Right ventricle myocardium superior (tissue), 1 donor: ENCODE measurements at places on chromosomes 7 and 10.
A peak's percentile ranks its signal among the peaks of the same experiment; 100 is the strongest.

- no peak for DNase-seq
Observed at GRCh38 chr10:110415809-110416208, 81.9 kb upstream of the DUSP5 start.

- DNase-seq = no peak
Observed at GRCh38 chr10:77613476-77614130, 24.0 kb downstream of the KCNMA1 start.

DNA sequence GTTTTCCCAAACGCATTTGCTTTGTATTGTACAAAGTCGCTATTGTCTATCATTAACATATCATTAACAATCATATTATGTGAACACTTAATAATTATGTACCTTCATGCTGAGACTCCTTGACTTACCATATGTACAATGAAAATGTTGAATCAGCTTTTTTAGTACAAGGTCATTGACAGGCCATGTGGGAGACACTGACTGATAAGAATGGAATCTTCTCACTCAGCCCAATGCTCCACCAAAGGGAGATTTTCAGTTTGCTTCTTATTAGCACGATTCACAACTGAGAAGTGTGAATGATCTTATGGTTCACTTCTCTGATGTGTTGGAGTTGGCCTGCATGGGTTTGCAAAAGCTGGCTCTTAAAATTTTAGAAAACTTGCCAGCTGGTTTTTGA lies 253.5 kb upstream of the TEX47 start:
- no peak for DNase-seq

DNA sequence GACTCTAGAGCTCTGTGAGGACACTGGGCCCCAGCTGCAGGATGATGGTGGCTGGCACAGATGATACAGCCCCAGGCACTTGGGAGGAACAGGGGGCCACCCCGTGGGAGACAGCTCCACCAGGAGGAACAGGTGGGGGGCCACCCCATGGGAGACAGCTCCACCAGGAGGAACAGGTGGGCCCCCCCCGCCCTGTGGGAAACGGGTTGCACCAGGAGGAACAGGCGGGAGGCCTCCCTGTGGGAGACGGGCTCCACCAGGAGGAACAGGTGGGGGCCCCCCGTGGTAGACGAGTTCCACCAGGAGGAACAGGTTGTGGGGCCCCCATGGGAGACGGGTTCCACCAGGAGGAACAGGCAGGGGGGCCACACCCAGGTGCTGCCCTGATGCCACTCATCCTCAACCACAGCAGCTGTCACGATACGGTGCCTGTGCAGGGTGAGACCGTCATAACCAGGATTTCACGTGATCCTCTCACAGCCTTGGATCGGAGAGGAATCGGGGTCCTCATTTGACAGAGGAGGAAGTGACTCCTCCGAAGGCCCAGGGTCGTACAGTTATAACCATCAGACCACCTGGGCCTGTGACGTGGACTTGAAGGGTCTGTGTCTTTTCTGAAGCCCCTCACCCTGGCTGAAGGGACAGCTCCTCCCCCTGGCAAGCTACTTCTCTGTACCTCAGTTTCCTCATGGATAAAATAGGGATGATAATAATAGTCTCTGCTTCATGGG lies 49.2 kb upstream of the NANOS1 start:
- DNase-seq = no peak

DNA sequence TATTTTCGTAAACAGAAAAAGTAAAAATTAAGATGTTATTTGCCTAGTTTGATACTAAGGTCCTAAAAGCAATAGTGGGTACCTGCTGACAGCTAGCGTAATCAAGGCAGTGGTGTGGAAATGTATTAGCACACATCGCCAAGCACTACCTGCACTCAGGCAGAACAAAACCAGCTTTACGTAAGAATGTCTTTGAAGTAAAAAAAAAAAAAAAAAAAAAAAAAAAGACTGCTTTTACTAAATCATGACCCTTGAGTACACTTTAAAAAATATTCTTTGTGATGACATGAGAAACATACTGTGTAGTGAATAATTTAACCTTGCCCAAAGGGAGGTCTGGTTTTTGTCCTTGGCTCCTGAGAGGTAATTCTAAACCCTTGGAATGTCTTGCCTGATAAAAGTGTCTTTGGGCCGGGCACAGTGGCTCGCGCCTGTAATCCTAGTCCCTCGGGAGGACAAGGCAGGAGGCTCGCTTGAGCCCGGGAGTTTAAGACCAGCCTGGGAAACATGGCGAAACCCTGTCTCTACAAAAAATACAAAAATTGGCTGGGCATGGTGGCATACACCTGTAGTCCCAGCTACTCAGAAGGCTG lies 12.7 kb downstream of the XRCC2 start:
- DNase-seq = no peak

DNA sequence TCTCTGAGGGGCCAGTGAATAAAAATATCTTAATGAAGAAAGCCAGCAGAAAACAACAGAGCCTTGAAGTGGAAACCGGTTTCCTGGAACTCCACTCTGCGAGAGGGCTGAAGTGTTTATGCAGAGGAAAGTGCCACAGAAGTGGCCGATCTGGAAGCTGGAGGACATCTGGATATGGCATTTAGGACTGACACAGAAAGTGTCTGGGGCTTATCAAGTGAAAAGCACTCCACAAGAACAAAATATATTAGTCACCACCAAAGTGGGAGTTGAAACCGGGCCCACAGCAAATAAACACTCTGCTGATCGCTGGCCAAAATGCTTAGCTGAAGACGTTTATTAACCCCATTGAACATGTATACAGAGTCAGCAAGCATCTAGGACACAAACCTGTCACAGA lies 7.8 kb downstream of the NOD1 start:
- DNase-seq = no peak

DNA sequence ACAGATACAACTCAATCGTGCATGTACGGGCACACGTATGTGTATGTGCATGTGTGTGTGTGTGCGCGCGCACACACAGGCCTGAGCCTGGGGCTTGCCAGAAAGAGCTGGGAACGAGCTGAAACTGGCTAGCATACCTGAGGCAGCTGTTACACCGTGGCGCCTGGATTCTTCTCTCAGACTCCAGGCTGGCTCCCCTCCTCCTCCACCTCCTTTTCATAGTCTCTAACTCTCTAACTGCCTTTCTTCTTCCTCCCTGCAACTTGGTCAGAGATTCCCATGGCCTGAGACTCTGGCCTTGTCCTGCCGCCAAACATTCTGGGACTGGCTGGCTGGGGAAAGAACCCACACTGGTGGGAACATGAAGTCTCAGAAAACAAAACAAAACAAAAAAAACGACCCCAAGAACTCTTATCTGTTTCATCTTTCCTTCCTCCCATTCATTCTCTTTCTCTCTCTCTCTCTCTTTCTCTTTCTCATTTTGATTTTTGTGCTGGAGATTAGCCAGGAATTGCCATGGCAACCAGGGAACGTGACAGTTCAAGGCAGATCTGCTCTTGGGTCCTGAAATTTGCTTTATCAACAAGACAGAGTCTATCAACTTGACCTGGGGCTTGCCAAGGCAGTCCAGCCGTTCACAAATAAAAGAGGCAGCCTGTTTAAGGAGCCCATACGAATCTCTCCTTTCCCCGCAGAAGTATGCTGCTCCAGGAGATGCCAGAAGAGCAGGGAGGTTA lies 76.8 kb upstream of the SEM1 start:
- DNase-seq = peak; percentile 41

DNA sequence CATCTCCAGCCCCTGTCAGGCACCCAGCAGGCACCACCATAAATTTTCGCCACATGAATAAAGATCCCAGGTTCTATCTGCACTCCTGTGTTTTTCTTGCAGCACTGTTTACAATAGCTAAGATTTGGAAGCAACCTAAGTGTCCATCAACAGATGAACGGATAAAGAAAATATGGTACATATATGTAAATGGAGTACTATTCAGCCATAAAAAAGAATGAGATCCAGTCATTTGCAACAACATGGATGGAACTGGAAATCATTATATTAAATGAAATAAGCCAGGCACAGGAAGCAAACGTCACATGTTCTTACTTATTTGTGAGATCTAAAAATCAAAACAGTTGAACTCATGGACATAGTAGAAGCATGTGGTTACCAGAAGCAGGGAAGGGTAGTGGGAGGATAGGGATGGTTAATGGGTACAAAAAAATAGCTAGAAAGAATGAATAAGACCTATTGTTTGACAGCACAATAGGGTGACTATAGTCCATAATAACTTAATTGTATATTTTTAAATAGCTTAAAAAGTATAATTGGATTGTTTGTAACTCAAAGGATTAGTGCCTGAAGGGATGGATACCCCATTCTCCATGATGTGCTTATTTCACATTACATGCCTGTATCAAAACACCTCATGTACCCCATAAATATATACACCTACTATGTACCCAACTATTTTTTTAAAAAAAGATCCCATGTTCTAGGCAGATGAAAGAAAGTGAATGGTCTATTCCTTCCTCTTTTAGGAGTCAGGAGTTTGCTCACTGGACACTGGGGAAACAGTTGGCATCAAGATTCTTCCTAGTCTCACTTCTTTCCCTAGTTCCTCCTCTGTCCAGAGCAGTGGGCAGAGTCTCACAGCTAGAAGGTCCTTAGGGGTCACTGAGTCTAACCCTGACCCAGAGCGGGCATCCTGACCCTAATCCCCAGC lies 1.0 kb upstream of the NPFFR1 start:
- no peak for DNase-seq

GRCh38 chr10:9010093-9010492 lies 955.6 kb downstream of the GATA3 start:
- no peak for DNase-seq

GRCh38 chr7:55969391-55969790 lies 5.0 kb downstream of the NIPSNAP2 start:
- no peak for DNase-seq

DNA sequence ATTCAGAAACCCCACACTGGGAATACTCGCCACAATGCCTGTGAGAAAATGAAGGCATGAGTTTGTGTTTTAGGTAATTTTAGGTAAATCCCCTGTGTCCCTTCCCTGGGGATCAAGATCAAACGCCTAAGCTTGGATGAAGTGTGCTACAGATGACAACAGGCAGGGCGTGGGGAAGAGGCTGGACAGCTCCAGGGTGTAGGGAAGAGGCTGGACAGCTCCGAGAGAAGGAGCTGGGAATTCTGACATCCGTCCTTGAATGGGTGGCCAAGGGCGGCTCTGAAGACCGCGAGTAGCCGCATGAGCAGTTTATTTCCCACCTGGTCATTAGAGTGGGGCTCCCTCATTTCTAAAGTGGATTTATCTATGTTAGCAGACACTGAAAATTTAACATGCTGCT lies 109.7 kb downstream of the RAMP3 start:
- DNase-seq = no peak
